ENCODE measurements at places on chromosomes 2 and 18.
A peak's percentile ranks its signal among the peaks of the same experiment; 100 is the strongest.

DNA sequence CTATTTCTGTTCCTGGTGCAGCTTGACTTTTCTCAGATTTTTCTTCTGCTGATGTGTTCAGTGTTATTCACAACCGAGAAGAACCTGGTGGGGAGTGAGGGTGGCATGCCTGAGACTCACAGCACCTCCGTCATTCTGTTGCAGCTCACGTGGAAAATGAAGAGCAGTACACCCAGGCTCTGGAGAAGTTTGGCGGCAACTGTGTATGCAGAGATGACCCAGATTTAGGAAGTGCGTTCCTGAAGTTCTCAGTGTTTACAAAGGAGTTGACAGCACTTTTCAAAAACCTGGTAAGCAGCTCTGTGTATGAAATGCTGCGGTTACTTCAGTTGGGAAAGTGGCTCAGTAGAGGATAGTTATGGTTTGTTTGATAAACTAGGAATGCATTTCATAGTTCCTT lies 90.5 kb downstream of the ASAP2 start:
- no peak for DNase-seq

DNA sequence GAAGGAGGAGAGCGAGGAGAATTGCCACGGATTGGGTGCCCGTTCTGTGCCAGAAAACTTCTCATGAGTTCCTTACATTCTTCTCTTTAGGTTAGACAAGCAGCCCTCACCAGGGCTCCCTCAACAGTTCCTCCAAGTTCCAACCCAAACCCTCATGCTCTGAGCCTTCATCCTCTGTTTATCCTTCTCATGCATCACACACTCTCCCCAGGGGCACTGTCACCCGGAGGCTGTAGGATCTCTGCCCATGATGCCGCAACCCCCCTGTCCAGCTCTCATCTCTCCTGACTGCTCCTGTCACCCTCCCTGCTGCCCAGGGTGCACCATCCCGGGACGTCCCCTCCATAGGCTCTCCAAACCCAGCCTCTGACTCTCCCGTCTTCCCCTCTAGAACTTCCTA lies 99.4 kb upstream of the MYCN start:
- no peak for DNase-seq

GRCh38 chr2:144376460-144376859 lies 143.5 kb downstream of the ZEB2 start:
- no peak for DNase-seq

DNA sequence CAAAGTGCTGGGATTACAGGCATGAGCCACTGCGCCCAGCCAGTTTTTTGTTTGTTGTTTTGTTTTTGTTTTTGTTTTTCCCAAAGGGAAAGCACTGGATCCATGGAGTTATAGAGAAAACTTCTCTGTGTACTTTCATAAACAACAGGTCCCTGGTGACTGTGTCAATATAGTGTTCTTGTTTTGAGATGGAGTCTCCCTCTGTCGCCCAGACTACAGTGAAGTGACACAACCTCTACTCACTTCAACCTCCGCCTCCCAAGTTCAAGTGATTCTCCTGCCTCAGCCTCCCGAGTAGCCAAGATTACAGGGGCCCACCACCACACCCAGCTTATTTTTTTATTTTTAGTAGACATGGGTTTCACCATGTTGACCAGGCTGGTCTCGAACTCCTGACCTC lies 16.5 kb downstream of the USP34 start:
- DNase-seq = no peak

DNA sequence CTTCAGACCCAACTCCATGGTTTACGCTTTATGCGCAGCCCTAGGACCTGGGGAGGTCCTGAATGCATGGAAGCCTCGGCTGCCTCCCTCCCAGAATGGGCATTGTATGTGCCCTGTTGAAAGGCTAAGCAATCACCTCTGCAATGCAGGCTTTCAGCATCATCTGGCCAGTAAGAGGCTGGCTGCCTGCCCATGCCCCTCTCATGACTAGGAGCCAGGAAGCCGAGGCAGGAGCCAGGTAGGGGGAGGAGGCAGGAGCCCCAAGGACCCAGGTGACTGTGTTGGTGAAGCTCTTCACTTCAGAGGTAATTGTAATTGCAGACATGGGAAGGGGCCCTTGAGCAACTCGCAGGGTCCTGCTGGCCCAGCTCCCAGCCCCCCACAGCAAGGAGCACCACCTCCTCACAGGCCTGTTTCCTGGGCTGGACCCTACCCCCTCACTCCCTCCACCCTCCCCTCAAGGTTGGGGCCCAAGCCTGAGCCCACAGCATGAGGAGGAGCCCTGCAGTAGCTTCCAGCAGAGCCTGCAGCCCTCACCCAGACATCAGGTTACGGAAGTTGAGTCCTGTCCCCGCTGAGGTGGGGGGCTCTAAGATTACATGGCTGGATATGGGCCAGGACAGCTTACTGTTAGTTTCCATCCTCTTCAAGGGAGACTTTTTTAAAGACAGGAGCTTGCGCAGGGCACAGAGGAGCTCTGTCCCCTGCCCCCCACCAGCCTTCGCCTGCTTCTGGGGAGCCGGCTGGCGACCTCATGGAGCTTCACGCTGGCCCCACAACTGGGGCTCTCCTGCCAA lies 21.9 kb downstream of the CRACDL start:
- DNase-seq = no peak

- no peak for DNase-seq
Measured at GRCh38 chr2:173238385-173238784, 116.3 kb upstream of the CDCA7 start.

- peak; percentile 70 for DNase-seq
Measured at GRCh38 chr2:207167099-207167923, 1.6 kb upstream of the KLF7 start.

GRCh38 chr2:198371921-198372543 lies 567.6 kb downstream of the PLCL1 start:
- DNase-seq = no peak

DNA sequence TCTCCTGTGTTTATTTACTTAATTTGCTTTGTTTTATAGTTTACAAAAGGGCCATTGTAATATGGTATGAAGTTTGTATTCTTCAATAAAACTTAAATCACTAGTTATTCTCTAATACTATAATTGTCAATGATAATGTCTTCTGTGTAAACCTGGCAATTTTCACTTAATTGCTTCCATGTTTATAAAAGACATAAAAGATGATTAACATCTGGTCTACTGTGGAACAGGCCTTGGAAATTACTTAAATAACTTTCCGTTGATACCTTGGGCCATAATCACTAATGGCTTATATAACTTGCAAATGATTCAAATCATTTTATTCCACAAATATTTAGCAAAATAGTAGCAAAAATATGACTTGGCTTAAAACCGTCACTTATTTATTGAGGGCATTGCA lies 743.8 kb downstream of the DSC3 start:
- no peak for DNase-seq

GRCh38 chr18:62420151-62420512 lies 95.0 kb downstream of the TNFRSF11A start:
- no peak for DNase-seq

DNA sequence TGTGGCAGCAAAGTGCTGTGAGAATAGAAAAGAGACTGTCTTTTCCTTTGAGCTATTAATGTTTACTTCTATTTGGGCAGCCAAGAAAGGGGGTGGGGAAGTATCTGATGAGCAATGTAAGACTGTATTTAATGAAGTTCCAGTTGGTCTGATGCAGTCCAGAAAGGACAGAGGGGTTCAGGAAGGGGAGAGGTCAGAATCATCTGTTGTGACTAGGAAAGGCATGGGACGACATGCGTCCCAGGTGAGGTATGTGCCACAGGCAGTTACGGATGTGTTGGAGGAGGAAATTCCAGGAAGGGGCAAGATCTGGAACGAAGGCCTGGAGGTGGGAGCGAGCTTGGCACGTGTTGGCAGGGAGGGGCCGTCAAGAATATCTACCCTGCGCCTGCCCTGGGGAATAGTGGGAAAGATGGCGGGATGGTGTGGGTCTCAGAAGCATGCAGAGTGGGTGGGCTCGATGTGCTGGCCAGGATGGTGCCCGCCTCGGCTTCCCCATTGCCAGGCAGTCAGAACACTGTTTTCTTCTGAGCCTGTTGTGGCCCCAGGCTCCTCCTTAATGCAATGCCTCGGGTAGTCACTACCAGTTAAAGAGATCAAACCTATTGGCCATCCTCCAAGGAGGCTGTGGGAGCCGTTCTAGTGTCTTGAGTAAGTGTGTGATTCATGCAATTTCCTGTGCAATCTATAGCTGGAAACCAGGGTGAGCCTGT lies 57.8 kb upstream of the TXNDC2 start:
- no peak for DNase-seq

- no peak for DNase-seq
Measured at GRCh38 chr2:164675687-164676086, 54.4 kb upstream of the GRB14 start.

GRCh38 chr2:222904557-222905258 lies 43.9 kb downstream of the ACSL3 start:
- DNase-seq = no peak

GRCh38 chr18:11308499-11308898 lies 159.1 kb upstream of the PIEZO2 start:
- no peak for DNase-seq

GRCh38 chr2:131673400-131674173 lies 145.9 kb downstream of the CCDC74A start:
- DNase-seq = no peak

GRCh38 chr2:33021542-33022227 lies 74.9 kb downstream of the LTBP1 start:
- no peak for DNase-seq

GRCh38 chr18:26637324-26637723 lies 89.0 kb upstream of the KCTD1 start:
- DNase-seq = no peak

DNA sequence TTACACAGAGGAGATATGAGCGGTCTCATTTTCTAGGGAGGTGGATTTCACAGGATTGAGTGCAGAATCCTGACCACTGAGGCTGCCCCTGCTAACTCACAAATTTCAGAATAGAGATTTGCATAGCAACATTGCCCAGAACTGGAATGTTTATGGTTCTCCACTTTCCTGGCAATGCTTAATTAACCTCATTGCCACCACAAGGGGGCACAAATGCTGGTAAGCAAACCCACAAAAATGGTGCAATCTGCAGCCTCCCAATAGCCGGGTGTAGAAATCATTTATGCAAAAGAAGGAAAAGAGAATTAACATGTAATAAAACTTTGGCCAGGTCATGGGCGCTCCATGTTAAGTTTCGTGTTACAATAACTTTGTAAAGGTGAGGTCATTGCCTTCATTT lies 112.4 kb downstream of the CYRIA start:
- DNase-seq = peak; percentile 66

DNA sequence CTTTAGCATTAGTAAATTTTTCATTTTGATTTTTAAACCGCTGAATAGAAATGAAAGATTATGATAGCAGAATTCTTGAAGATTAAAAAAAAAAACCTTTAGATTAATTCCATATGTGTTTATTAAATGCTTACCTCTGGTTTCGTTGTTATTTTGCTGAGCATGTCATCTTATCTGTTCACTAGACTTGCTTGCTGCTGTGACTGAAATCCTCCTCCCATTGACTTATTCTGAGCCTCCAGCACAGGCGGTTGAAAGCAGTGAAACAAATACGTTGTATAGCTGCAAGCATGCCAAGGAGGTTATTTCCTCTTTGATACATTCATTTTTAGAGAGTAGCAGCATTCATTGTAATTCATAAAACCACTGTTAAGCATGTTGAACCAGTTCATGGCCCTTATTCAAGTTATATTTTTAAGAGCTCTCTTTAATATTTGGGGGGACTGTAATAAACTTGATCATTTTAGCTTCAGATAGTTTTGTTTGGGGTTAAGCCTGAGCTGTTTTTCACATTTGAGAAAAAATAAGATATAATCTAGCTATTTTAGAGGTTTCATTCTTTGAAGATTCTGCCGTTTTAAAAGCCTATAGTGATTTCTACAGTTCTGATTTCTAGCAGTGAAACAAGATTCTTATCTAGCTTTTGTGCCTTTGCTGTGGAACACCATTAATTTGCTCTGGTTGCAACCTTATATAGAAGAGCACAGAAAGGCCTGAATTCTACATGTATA lies at the start of gene HTR2B:
Gene HTR2B, minus strand, starts transcription at position 205 of the 731 bp plus-strand sequence. CDS start 1,278 bp downstream, outside the sequence.
- no peak for DNase-seq

GRCh38 chr18:52391810-52392559 lies 52.0 kb downstream of the DCC start:
- no peak for DNase-seq

- no peak for DNase-seq
Measured at GRCh38 chr2:215602997-215603396, 167.1 kb upstream of the FN1 start.

- no peak for DNase-seq
Measured at GRCh38 chr2:189233527-189233926, 54.0 kb upstream of the COL5A2 start.

- no peak for DNase-seq
Measured at GRCh38 chr2:108324531-108325255, 36.0 kb downstream of the SULT1C2 start.

DNA sequence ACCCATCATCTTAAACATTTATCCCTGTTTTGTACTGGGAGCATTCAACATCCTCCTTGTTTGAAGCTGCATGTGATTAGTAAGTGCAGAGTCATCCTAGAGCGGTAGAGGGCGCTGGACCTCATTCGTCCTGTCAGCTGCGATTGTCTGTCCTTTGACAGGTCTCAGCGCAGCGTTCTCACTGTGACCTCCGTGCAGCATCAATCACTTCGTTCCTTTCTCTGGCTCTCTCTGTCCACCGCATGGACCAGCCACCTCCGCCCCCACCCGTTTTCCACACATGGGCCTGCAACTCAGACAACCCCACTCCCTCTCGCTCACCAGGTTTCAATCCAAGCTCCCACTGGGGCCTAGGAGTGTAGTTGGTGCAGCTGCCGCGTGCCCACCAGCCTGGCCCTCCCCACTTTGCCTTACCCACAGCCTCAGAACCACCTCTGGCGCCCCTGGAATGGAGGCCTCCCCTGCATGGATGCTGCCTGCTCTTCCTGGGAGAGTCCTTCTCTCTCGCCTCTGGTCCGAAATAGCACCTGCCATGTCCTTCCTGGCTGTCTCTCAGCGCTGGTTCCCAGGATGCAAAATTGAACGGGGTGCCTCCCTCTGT lies 90.5 kb downstream of the NDUFA10 start:
- DNase-seq = peak; percentile 88

GRCh38 chr2:146992466-146992865 lies 852.4 kb upstream of the ACVR2A start:
- no peak for DNase-seq

DNA sequence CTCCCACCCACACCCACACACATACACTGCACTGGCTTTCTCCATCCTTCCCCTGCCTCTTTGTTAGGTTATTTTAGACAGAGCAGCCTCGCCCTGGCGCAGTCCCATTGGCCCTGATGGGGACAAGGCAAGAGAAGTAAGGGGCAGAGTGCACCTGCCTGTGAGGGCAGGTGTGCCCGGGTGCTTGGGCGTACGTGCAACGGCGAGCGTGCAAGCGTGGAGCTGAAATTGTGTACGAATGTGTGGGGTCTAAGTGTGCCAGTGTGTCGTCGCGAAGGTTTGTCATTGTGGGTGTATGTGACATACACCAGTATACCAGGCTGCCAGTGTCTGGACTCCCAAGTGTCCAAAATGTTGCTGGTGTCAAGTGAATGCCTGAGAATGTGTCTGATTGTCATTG lies 544 bp downstream of the LRATD1 start:
- DNase-seq = no peak

All from spinal cord (tissue), 10 donors.